ENCODE measurements at places on chromosomes 12 and 14.

DNA sequence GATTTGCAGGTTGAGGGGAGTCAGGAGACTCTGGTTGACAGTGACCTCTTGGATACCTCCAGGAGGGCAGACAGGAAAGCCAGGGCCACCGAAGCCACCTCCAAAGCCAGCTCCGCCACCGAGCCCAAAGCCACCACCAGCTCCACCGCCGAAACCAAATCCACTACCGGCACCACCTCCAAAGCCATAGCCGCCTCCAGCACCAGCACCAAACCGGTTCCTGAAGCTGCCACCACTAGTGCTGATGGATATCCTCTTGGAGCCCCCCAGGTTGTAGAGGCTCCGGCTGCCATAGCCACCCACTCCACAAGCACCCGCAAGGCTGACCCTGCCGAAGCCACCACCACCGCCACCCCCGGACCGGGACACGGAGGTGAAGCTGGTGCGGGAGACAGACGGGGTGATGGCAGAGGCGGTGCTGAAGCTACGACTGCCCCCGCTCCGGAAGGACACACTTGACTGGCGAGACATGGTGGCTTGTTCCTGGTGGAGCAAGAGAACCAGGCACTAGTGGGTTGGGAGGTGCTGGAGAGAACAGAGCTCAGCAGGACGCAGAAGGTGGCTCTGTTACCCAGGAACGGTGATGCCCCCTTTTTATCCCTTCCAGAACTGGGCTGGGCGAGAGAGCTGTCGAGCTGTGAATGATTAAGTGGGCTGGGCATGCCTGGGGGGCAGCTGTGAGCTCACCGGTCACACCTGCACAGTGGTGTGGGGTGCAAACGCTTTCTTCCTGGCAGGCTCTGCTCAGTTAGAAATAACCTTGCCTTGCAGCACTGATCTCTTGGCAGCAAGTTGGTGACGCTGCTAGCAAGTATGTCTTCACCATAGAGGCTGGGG lies at the start of gene KRT5:
Gene KRT5, minus strand, starts transcription at position 569 of the 837 bp plus-strand sequence. Its CDS starts 98 bp downstream, at position 471.
- DNase-seq = no peak

DNA sequence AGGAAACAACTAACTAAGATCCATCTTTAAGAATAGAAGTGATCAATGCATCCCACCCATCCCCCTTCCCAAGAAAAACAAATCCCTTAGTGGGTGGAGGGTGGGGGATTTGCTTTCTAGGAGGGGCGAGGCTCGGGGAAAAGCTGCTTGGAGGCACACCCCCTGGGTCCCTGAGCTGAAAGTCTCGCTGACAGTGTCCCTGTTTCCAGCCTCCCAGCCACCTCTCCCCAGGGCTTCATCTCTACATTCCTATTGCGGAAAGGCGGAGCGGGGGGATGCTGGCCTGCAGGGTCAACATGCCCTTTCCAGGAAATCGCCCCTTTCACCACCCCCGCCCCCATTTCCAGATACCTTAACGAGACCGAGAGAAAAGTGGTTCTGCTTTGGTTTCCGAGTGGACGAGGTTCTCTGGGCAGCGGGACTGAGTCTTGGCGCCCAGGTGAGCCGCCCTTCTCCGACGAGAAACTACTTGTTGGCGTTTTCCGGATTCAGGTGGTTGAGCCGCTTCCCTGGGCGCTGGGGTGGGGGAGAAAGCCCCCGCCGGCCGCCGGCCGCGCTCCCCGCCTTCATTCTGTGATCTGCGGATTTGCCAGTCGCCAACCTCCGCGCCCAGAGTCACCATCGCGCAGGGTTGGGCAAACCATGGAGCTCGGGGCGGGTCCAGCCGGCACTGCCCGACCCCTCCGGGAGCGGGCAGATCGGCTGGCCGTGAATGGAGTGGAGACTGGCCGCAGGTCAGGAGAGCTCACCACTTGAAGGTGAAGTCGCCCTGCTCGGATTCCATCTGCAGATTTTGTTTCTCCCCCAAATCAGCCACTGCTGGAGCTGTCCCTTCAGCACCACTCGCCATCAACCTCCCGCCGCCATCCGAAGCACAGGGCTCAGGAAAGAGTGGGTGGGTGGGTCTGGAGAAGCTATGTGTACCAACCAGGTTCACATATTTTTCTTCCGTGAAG lies 505 bp downstream of the KCNC2 start:
- DNase-seq = no peak

DNA sequence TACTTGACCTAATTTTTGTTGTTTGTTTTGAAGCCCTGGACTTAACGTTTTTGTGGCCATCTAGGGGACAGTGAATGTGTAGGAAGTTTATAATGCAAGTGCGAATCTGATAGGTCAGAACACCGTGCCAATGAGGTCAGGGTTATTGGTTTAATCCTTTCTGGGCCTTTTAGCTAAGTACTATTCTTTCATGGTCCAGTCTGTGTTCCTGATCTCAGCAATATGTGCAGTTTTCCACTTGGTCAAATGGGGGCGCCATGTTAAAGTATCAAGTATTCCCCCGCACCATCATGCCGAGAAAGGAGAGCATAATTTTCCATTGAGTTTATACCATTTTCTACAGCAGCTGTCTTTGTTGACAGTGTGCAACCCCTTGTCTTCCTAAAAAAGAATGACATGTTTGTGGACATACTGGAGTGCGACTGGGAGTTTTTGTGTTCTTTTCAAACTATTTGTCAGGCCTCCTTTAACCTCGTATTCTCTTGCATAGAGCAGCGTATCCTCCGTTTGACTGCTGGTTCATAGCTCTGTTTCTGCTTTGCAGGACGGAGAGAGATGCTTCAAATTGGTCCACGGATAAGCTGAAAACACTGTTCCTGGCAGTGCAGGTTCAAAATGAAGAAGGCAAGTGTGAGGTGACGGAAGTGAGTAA lies 1.3 kb downstream of the AHSA1 start:
- DNase-seq = peak; percentile 56

GRCh38 chr12:6424008-6424347 lies 20.8 kb upstream of the CD27 start:
- DNase-seq = no peak

GRCh38 chr12:49873361-49873934 lies 30.3 kb downstream of the FAIM2 start:
- DNase-seq = no peak

DNA sequence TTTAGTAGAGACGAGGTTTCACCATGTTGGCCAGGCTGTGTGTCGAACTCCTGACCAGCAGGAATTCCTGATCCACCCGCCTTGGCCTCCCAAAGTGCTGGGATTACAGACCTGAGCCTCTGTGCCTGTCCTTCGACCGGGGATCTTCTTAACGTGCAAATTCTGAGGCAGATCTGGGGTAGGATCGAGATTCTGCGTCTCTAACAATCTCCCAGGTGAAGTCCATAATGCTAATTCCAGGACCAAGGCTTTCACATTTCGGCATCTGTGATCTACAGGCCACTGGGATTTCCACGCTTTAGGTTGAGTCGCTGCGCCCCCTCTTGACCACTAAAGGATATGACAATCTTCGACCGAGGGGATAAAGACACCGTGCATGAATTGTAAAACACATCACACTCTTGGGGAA lies 24.8 kb downstream of the FOS start:
- peak; percentile 41 for DNase-seq

GRCh38 chr12:12327802-12328201 lies 22.2 kb downstream of the MANSC1 start:
- DNase-seq = no peak

- DNase-seq = no peak
These were observed 75.0 kb upstream of the FZD10 start for GRCh38 chr12:130087222-130087621.

DNA sequence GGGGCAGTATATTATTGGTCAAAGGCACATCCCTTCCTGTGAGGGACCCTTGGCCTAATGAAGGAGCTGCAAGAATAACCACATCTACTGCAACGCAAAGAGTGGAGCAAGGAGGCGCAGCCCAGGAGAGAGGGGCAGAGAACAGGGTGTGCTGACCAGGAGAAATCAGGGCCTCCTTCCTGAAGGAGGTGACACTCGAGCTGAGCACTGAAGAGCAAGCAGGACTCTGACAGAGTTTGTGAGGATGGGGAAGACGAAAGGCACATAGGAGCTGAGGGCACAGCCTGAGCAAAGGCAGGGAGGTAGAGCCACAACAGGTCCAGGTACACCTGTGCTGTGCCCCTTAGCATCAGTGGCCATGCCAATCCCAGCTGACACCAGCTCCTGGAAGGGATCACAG lies 60.6 kb downstream of the CCDC85C start:
- no peak for DNase-seq

GRCh38 chr14:35247777-35248475 lies 44.3 kb upstream of the PSMA6 start:
- no peak for DNase-seq

DNA sequence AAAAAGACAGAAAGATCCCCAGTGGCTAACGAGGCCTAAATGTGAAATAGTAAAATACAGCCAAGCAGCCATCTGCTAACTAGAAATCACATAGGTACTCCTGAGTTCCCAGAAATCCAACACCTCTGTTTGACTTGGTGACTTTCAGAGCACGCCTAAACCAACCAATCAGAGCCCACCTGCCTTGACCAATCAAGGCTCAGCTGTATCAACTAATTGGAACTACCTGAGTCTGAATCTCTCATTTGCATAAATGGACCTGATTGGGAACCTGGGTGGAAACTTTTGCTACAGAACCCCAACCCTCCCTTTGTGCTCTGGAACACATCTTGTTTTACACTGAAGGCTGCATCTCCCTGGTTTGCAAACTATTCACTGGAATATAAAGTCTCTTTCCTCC lies 5.1 kb upstream of the TCL1B start:
- no peak for DNase-seq

DNA sequence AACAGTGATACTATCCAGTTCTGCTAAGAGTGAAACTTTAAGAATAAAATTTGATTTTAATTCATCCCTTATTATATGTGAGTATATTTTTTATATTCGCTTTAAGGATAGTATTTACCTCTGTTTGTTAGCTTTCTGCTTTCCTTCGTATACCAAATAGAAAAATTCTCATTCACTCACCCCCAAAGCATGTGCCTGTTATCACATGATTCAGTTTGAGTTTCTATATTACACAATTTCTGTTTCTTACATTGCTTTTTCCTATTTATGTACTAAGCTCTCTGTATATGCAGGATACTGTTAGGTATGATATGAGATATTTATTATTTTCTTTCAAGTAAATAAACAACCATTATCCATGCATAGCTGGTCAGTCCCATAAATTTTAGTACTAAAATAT lies 275.2 kb downstream of the FBXL14 start:
- DNase-seq = no peak

DNA sequence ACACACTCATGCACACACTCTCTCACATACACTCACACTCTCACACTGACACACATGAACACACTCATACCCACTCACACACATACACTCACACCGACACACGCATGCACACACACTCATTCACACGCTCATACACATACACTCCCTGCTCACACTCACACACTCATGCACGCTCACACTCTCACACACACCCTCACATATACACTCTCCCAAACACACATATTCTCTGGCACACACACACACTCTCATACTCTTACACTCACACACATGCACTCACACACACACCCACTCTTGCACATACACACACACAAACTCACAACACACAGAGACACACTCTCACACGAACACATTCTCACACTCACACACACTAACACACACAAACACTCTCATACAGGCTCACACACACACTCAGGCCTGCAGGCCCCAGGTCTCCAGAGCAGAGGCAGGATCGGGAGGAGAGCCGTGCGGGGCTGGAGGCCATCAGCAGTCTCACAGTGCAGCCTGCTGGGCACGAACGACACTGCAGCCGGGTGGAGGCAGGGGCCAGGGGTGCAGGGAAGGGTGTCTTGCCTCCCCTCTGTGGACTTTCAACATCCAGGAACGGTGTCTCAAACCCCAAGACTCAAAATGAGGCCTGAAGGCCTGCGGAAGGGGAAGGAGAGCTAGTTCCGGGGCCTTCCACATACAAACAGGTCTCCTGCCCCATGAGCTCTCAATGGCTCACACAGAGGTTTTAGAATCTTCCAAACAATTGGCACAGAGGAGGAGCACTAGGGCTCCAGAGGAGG lies 148.7 kb downstream of the ANO2 start:
- DNase-seq = no peak

- DNase-seq = no peak
These were observed 22.0 kb upstream of the SRRM4 start for GRCh38 chr12:118959348-118959747.

DNA sequence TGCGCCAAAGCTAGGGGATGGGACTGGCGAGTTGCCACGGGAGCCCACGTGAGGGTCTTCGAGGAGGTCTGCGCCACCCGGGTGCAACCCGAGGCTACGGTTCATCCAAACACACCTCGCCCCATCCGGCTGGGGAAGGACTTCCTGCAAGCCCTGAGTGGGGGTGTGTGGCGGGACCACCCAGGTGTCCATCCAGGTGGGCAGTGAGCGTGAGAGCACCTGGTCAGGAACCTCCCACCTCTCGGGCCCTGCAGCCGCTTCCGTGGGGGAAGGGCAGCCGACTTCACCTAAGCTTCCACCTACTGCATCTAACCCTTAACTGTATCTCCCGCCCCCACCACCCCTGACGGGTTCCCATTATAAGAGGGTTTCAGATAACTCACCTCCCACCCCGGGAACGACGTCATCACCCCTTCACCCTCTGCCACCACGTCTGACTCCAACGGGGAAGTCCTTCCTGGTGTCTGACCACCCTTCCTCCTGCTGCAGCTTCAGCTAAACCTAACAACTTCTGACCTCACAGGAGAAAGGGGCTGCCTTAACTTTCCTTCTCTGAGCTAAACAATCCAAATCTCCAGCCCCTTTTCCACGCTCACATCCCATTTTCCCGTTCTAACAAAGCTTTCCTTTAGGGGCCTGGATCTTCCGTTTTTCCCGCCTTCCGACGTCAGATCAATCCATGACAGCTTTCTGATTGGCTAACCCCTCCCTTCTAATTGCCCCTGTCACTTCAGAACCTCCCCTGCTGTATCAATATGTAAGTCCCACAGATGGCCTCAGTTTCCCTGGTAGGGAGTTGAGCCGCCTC lies 27.4 kb upstream of the SMUG1 start:
- DNase-seq = no peak

DNA sequence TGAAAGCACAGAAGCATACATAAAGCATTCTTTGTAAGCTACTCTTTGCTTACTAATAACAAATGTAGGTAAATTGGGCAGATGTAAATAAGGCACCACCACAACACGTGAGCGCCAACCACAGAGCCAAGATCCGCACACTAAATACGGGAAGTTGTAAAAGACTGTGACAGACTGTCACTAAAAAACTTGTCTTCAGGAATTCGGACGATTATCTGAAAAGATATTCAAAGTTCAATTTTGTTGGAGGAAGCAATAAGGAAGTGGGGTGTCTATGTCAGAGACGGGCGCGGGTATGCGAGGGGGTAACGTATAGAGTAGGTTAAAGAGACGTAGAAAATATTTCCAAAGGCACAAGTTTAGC lies 1.5 kb upstream of the HSP90B1 start:
- no peak for DNase-seq

DNA sequence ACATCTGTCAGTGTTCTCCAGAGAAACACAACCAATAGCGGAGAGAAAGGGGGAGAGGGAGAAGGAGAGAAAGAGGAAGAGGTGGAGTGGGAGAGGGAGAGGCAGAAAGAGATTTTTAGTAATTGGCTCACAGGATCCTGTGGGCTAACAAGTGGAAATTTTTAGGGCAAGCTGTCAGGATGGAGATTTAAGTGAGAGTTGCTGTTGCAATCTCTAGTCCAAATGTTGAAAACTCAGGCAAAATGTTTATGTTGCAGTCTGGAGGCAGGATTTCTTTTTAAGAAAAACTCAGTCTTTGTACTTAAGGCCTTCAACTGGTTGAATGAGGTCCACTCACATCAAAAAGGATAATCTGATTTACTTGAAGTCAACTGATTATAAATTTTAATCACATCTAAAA lies 12.5 kb upstream of the GLIPR1L2 start:
- no peak for DNase-seq

Measured in NCI-H524 treated with DMSO at 0.1 percent for 48 hours (cell line).